Placental epithelial cell (primary cell): ENCODE measurements at places on chromosomes 2 and 18. TPM values are rescaled to one million over a fixed set of nuclear protein-coding genes. Genes with fewer than 3 reads are reported as not detected.

The C2orf80 gene
- not detected in 2 replicates for total RNA-seq

The DES gene
- total RNA-seq = under 0.01 TPM in 1 of 2 replicates, not detected in the other

The TMEM150A gene
- 7.7 and 12.2 TPM in 2 replicates for total RNA-seq

The XPO1 gene
- total RNA-seq = 100 and 101 TPM in 2 replicates

The PAX3 gene
- not detected in 2 replicates for total RNA-seq

The DUSP2 gene
- total RNA-seq = 1.6 and 2.5 TPM in 2 replicates
